Activated T-cell treated with anti-CD3 and anti-CD28 coated beads for 24 hours (primary cell): ENCODE measurements at places on chromosomes 3 and 15.

GRCh38 chr15:93716615-93717231 lies 514.6 kb upstream of the MCTP2 start:
- DNase-seq, result no peak

DNA sequence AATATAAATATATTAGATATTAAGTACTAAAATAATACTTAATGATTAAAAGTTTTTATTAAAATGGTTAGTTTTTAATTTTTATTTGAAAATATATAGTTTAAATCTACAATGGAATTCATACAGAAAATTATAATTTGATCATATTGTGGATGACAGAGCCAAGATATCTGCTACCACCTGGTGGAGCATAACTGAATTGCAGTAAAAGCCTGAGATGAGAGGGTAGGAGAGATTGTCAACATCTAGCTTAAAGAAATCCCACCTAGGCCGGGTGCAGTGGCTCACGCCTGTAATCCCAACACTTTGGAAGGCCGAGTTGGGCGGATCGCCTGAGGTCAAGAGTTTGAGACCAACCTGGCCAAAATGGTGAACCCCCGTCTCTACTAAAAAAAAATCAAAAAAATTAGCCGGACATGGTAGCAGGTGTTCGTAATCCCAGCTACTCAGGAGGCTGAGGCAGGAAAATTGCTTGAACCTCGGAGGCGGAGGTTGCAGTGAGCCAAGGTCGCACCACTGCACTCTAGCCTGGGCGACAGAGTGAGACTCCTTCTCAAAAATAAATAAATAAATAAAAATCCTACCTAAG lies 25.1 kb upstream of the CSTA start:
- DNase-seq, result peak; percentile 21

DNA sequence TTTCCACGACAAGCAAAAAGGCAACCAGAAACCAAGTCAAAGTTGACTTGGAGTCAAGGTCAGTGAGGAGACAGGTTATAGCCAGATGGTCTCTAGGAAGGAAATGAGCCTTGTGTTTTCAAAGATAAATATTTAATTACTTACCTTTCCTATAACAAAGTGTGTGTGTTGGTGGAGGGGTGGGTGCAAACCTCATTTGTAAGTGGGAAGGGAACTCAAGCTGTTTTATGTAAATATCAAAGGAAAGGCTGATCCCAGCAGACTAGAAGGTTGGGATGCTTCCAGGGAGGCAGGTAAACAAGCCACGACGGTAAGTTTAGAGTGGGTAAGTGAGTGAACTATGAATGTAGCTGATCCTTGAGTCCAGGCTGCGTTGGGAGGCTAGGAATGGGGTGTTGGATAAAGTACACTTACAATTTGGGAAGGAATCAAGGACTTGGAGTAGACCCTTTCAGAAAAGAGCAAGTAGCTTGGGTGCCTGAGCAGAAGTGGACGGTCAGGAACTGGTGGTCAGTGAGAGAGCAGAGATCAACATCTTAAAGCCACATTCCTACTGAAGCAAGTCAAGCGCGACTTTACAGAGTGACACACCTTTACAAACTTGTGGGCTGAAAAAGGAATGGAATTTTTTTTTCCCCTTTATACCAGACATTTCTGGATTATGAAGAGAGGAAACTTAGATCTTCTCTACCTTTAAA lies 82.0 kb upstream of the TBL1XR1 start:
- DNase-seq, result no peak

DNA sequence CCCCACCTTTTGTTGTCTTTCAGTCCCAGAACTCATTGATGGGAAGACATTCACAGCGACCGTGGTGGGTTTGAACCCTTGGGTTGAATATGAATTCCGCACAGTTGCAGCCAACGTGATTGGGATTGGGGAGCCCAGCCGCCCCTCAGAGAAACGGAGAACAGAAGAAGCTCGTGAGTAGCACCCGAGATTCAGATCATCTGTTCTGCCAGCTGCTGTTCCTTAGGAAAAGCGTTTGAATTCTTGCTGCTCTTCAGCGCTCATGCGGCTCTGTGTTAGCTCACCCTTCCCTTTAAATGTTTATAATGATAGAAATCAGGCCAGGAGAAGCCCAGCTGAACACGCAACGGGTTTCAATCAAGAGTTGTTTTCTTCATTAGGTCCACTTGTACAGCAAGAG lies 73.0 kb downstream of the IL5RA start:
- DNase-seq, result no peak

- no peak for DNase-seq
These were observed 56.5 kb downstream of the ZBBX start for GRCh38 chr3:167323572-167323971.
